RPMI7951 (cell line): ENCODE measurements at places on chromosomes 3 and 15.

DNA sequence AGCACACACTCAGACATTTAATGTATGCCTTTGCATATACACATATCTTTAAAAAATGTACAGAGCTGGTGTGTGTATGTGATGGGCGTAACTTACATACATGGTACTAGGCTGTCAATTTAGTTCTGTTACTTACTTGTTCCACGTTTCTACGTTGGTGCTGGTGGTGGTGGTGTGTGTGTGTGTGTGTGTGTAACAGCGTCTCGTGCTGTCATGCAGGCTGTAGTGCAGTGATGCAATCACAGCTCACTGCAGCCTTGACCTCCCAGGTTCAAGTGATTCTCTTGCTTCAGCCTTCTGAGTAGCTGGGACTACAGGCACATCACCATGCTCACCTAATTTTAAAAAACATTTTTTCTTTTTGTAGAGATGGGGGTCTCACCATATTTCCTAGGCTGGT, 64.2 kb downstream of the ISG20 start:
- DNase-seq, result no peak

DNA sequence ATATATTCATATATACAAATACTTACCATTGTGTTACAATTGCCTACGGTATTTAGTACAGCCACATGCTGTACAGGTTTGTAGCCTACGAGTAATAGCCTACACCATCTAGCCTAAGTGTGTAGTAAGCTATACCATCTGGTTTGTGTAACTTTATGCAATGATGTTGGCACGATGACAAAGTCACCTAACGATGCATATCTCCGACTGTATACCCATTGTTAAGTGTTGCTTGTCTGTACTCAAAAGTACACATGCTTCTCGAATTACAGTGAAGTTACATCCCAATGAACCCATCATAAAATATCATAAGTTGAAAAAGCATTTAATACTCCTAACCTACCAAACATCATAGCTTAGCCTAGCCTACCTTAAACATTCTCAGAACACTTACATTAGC, 327.1 kb downstream of the KBTBD8 start:
- no peak for DNase-seq

- no peak for DNase-seq
These were observed 125.9 kb downstream of the NECTIN3 start for GRCh38 chr3:111197485-111197884.

- no peak for DNase-seq
These were observed 178.3 kb downstream of the KBTBD8 start for GRCh38 chr3:67176396-67176795.

GRCh38 chr3:17645074-17645698, 97.2 kb downstream of the TBC1D5 start:
- DNase-seq, result peak; percentile 71

- no peak for DNase-seq
These were observed 115.1 kb upstream of the ARHGEF3 start for GRCh38 chr3:56916716-56917360.

DNA sequence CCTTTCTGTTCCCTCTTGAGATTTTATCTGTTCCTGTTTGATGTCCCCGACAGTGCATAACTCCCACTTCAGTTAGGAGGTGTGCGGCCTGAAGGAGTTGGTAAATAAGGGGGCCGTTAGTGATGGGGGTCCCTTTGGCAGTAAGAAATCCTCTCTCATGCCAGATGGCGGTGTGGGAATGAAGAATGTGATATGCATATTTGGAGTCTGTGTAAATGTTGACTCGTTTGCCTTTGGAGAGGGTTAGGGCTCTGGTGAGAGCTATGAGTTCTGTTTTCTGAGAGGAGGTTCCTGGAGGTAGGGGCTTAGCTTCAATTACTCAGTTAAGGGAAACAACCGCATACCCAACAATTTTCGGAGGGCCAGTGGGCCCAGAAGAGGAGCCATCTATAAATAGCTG, 38.8 kb upstream of the RNF7 start:
- DNase-seq, result no peak

DNA sequence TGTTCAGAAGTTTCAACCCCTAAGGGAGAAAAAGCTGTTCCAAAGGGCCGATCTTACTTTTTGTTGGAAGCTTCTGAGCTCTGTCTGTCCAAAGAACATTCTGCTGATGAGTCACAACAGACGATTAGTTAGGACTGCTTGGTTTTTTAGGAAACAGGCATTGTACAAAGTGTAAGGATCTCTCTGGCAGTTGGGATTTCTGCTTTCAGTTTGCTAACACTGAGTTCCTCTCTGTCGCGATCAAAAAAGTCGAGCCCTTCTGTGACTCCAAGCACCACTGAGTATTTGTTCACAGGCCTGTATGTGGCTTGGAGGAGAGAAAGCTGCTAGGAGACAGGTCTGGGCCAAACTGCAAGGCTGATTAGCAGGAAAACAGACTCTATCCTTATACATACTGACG, 91.8 kb upstream of the PFN2 start:
- peak; percentile 86 for DNase-seq

DNA sequence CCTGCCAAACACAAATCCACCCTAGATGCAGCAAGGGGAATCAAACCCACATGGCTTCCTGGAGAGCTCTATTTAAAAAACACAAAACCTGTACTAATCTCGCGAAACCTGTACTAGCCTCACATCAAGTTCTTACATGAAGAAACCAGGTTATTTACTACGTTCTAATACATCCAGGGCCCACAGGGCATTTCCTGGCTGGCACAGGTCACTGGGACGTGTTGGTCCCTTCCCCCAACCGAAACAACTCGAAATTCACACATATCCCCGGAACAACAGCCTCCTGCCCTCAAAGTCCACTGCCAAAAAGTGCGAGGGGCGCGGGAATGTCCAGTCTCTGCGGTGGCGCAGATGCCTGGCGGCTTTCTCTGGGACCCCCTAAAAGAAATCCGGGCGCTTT, 955 bp downstream of the CDCP1 start:
- DNase-seq, result peak; percentile 50

- peak; percentile 45 for DNase-seq
These were observed 122.2 kb upstream of the DCBLD2 start for GRCh38 chr3:99023590-99024192.

DNA sequence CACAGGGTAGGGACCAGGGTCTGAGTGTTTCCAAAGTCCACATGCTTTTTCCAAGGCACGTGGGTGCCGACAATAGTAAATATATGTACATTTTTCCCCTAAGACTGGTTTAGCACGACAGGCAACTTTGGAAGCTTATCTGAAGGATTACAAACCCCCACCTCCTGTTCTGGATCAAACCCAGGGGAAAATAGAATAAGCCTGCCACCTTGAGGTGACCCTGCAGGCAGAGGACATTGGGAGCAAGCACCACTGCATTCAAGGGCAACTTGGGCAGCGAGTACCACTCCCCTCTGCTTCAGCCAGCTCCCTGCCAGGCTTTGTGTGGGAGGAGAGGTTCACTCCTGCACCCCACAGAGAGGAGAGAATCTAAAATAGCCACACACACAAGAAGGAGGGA, 44.8 kb downstream of the KBTBD12 start:
- peak; percentile 48 for DNase-seq

- DNase-seq, result no peak
These were observed 1.4 kb downstream of the TMEM207 start for GRCh38 chr3:190448256-190448655.

DNA sequence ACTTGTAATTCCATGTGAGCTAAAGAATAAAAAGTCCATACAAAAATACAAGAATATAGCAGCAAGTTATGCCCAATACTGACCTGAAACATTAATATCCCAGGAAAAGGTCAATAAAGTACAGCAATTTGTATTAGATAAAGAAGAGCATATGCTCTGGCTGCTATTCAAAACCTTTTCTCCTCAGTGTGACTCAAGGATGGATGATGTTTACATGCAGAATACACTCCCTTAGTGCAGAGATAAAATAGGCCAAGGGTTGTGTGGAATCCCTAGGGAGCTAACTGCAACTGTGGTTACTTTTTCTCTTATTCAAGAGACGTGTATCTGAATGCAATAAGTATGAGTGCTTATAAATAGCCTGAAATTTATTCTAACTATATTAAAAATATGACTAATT, 78.7 kb downstream of the SLC9A9 start:
- DNase-seq, result no peak

DNA sequence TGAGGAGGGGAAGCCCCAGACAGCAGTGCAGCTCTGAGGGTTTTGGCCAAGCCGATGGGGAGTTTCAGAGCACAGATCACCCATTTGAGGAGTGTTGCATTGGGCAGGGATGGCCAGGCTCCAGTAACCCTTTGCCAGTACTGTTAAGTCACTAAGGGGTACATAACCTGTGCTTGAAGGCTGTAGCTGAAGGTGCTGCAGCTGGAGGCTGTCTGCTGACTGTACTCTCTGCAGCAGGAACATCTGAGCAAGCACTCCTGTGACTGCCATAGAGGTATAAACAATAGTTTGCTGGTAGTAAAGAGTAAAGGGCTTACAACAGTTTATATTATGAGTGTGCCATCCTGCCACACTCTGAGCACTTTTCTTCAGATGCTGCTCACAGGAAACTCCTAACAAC, 297.8 kb downstream of the EPHA3 start:
- no peak for DNase-seq

GRCh38 chr3:152241142-152242017, 27.3 kb upstream of the MBNL1 start:
- peak; percentile 25 for DNase-seq

DNA sequence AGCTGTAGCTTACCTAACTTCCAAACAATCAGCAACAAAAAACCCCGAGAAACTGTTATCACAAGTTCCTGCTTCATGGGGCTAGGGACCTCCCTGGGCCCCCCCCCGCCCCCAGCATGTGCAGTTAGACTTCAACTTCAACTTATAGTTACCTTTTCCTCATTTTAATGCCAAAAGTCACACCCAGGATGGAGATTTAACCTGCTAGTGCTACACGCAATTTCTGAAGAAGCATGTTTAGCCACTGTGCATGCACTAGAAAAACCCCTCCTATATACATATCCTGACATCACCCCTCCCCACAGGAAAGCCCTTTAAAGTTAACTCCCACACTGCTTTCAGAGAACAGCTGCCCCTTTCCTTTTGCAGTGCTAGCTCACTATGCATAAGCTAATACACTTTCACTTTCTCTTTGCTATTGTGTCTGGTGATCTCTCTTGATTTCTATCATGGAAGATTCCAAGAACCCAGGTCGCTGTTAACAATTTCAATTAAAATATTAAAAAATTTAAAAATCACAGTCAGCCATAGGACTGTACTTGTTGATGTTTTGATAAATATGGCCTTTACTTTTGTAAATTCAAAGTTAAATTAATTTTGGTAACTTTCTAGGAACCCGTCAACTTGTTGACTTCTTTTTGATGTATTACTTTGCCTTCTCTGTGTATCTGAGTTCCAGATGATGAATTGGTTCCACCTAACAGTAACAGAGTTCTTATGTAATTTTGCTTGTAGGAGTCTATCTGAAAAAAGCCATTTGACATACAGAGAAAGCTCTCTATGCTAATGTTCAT, 75.2 kb upstream of the ACAD9 start:
- DNase-seq, result peak; percentile 71

- DNase-seq, result no peak
These were observed 74.5 kb downstream of the FOXP1 start for GRCh38 chr3:71509066-71509465.

DNA sequence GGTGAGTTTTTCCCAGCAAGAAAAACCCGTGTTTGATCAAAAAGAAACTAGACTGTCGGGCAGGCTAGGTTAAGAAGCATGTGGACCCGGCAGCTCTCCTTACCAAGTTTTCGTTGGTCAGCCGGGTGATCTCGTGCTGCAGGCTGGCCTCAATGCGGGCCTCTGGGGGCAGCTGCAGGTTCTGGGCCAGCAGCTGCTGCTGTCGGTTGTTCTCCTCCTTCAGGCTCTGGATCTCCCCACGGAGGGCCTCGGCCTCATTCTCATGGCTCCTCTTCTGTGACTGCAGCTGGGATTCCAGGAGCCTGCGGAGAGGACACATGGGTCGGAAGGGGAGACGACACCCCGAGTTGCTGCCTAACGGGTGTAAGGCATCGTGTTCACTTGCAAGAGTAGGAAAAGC, 44.5 kb upstream of the MYO5C start:
- no peak for DNase-seq

- no peak for DNase-seq
These were observed 25.7 kb upstream of the XXYLT1 start for GRCh38 chr3:195296662-195297061.

- DNase-seq, result no peak
These were observed 465.9 kb upstream of the DPPA4 start for GRCh38 chr3:109803274-109803673.

GRCh38 chr15:28184166-28184565, 85.1 kb upstream of the OCA2 start:
- DNase-seq, result no peak

DNA sequence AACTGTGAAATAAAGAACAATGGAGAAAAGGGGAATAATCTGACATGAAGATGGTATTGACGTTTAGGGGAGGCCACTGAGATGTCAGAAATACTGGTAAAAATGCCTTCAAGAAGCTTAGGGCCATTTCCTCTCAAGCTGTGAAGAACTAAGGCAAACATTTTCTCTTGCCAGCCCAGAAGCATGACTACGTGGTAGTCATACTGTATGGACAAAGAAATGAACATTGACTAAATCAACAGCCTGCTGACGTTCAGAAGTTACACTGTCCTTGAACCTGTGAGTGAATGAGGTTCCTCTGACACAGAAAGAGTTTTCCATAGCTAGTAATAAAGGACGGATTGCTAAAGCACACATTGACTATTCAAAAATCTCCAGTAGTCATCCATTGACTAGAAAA, 121.0 kb downstream of the P3H2 start:
- no peak for DNase-seq

- peak; percentile 75 for DNase-seq
These were observed at the start of gene ADAMTS7 for GRCh38 chr15:78811124-78811824. TSS of gene ADAMTS7 (minus strand) at chr15:78811464. CDS start at chr15:78811220, 244 bp downstream.

DNA sequence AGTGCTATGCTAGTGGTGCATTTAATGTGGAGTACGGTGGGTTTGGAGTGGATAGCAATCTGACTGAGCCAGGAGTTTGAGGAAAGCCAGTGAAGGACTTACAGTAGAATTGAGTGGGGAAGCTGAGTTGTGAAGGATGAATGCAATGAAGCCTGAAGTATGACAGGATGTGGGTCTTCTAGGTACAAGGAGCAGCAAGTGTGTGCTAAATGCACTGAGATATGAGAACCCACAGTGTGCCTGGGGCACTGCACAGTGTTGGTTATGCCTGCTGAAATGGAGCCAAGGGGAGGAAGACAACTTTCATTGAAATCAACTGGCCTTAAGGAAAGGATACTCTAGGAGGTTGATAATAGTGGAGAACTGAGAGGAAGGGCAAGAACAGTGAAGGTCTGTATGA, 105.5 kb upstream of the MRPL3 start:
- peak; percentile 8 for DNase-seq
